ENCODE measurements at places on chromosomes 11 and 22. TPM values are rescaled to one million over a fixed set of nuclear protein-coding genes. Genes with fewer than 3 reads are reported as not detected.

The YPEL1 gene
- polyA plus RNA-seq: 13.9 TPM

The SLC25A1 gene
- 105 TPM for polyA plus RNA-seq

The ZFTA gene
- polyA plus RNA-seq: 42.9 TPM

The PNPLA3 gene
- polyA plus RNA-seq: 2.8 TPM

The CRYAB gene
- 48.6 TPM for polyA plus RNA-seq

The THAP12 gene
- 72.7 TPM for polyA plus RNA-seq

The CLMP gene
- 27.2 TPM for polyA plus RNA-seq

The UPK3A gene
- 2.0 TPM for polyA plus RNA-seq

The RASGRP2 gene
- polyA plus RNA-seq: 4.1 TPM

The KRTAP5-10 gene
- polyA plus RNA-seq: not detected

The FAM181B gene
- 3.5 TPM for polyA plus RNA-seq

The XBP1 gene
- polyA plus RNA-seq: 156 TPM
